ENCODE measurements at places on chromosomes 12 and 14.

DNA sequence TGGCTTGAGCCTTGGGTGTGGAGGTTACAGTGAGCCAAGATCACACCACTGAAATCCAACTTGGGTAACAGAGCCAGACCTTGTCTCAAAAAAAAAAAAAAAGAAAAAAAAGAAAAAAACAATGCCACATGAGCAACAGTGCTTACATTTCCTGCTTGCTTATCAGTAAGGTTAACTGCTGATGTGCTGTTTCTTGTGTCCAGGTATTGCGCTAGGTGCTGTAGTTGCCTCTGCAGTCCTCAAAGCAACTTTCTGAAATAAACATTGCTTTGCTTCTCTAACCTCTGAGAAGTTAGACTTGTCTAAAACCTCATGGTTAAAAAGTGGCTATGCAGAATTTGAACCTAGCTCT, 24.7 kb downstream of the RNF34 start:
- peaks cover 82% of the 10 kb centered on the region for H3K36me3 ChIP-seq
- no peaks in the 10 kb centered on the region for H3K27me3 ChIP-seq
- no peaks in the 10 kb centered on the region for H3K4me1 ChIP-seq
- no peak for DNase-seq
- H3K27ac ChIP-seq = no peak overlapping the region

DNA sequence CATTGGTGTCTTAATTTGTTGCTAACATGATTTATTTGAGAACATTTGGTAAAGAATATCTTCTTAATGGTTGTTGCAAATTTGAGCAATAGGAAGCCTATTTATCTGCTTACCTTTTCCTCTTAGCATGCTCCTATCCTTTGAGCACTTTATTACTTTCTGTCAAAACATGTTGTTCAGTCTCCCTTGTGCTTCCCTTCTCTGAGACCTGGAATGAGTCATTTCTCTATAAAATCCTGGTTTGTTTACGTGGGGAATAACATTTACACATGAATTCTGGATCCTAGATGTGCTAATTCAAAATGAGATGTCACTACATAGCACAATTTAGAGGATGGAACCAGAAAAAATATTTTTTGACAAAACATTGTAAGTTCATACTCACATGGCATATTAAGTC, 844.0 kb upstream of the LRFN5 start:
- H3K27ac ChIP-seq = no peak overlapping the region
- H3K27me3 ChIP-seq = no peaks in the 10 kb centered on the region
- H3K4me3 ChIP-seq = no peak overlapping the region
- DNase-seq = no peak
- no peaks in the 10 kb centered on the region for H3K4me1 ChIP-seq

GRCh38 chr12:15590180-15590826, 198.9 kb downstream of the EPS8 start:
- no peaks in the 10 kb centered on the region for H3K36me3 ChIP-seq
- H3K27me3 ChIP-seq = no peaks in the 10 kb centered on the region

DNA sequence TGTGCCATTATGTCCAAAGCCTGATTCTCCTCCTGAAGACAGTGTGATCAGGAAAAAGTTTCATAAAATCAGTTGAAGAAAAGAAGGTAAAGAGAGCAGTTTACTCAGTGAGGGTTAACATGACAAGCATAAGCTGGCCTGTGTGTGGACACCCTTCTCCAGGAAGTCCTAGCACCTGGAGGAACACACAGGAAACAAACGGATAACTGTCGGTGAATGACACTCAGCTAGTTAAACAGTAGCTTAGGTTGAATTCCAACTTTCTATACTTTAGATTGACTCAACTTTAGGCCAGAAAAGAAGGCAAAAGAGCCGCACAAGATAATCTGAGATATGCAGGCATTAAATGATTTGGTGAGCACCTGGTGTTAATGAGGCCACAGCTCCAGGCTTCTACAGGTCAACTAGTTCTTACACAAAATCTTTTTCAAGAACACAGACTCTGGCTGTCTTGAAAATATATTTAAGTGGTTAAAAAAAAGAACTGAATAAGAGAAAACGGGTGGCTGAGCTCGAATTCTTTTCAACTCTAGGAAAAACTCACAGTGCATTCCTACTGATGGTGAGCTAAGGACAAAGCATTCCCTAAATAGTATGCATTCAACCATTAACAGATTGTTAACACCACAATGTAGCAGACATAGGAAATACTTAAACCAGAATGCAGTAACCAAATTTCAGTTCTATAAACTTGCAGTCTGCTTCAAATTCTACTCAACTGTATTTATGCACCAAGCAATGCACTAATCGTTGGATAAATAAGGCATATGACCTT, 56.9 kb upstream of the TSPAN8 start:
- H3K4me1 ChIP-seq = no peaks in the 10 kb centered on the region
- H3K36me3 ChIP-seq = no peaks in the 10 kb centered on the region
- H3K27me3 ChIP-seq = no peaks in the 10 kb centered on the region
- H3K4me3 ChIP-seq = no peak overlapping the region
- H3K27ac ChIP-seq = no peak overlapping the region
- DNase-seq = no peak

DNA sequence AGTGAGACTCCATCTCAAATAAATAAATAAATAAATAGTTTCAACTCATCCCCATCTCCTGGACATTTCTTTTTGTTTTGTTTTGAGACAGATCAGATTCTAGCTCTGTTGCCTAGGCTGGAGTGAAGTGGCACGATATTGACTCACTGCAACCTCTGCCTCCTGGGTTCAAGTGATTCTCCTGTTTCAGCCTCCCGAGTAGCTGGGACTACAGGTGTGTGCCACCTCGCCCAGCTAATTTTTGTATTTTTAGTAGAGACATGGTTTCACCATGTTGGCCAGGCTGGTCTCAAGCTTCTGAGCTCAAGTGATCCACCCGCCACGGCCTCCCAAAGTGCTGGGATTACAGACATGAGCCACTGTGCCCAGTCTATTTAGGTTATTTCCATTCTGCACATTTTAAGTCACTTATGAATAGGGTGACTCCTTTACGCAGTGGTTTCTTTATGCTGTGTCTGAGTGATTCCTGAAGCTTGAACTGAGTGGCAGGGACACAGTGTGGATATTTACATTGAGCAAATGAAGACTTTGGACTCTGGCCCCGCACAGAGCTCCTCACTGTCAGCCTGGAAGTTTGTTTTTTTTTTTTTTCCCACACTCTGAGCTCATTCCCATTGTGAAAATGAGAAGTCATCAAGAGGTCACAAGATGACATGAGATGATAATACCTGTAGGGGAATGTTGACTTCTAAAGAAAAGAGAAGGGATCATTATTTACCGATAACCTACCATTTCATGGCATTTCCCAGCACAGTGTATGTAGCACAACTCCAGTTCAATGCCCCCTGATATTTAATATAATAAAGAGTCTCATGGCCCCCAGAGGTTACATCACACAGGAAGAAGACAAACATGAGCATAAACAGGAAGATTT, 72.6 kb downstream of the TBX3 start:
- H3K4me3 ChIP-seq = no peak overlapping the region
- DNase-seq = no peak
- H3K27ac ChIP-seq = no peak overlapping the region
- H3K4me1 ChIP-seq = no peaks in the 10 kb centered on the region
- H3K27me3 ChIP-seq = no peaks in the 10 kb centered on the region

- no peaks in the 10 kb centered on the region for H3K36me3 ChIP-seq
- no peaks in the 10 kb centered on the region for H3K27me3 ChIP-seq
- H3K27ac ChIP-seq = no peak overlapping the region
- H3K4me3 ChIP-seq = no peak overlapping the region
- H3K4me1 ChIP-seq = peaks cover 20% of the 10 kb centered on the region
Observed at GRCh38 chr12:92259291-92259690, 113.6 kb upstream of the BTG1 start.

- no peak for DNase-seq
- no peak overlapping the region for H3K4me3 ChIP-seq
- no peak overlapping the region for H3K27ac ChIP-seq
- no peaks in the 10 kb centered on the region for H3K27me3 ChIP-seq
- H3K4me1 ChIP-seq = no peaks in the 10 kb centered on the region
- H3K36me3 ChIP-seq = no peaks in the 10 kb centered on the region
Observed at GRCh38 chr12:81010641-81011040, 67.2 kb upstream of the ACSS3 start.

DNA sequence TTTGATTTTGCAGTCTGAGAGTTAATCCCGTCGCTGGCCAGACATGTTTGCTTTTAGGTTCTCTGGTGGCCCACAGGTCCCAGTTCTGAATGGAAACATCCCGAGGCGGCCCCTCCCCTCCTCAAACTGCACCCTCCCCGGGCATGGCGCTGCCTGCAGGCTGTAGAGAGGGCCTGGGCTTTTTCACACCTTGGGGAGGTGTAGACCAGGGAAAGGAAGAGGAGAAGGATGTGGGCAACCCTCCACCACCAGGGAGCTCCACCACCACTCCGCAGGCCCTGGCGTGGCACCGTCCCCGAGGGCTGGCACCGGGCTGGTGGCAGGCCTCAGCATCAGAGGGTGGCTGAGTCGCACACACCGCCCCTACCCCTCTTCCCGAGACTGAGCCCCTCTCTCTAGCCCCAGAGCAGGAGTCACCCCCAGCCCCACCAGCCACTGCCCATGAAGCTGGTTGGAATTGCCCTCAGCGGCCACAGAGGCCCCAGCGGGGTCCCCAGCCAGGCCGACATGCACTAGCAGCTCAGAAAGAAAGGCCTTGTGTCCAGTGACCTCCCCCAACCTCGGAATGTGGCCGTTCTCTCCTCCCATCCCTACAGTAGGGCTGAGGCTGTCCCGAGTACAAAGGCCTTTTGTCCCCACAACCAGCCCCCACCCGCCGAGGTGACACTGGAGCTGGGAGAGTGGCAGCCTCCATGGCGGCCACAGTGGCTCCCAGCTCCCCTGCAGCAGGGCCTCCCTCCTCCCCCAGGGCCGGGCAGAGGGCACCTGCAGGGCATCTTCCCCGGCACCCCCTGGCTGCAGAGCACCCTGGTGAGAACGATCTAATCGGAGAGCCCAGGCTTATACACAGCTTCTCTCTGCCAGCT, 23.5 kb upstream of the INF2 start:
- no peaks in the 10 kb centered on the region for H3K36me3 ChIP-seq
- DNase-seq = peak; percentile 28
- no peak overlapping the region for H3K27ac ChIP-seq
- peaks cover 26% of the 10 kb centered on the region for H3K4me1 ChIP-seq
- H3K4me3 ChIP-seq = peak overlapping the region; percentile 43

GRCh38 chr14:69495341-69495921, 10.9 kb downstream of the PLEKHD1 start:
- no peaks in the 10 kb centered on the region for H3K36me3 ChIP-seq
- no peak overlapping the region for H3K27ac ChIP-seq
- no peak overlapping the region for H3K4me3 ChIP-seq
- H3K4me1 ChIP-seq = no peaks in the 10 kb centered on the region
- H3K27me3 ChIP-seq = no peaks in the 10 kb centered on the region
- DNase-seq = no peak

DNA sequence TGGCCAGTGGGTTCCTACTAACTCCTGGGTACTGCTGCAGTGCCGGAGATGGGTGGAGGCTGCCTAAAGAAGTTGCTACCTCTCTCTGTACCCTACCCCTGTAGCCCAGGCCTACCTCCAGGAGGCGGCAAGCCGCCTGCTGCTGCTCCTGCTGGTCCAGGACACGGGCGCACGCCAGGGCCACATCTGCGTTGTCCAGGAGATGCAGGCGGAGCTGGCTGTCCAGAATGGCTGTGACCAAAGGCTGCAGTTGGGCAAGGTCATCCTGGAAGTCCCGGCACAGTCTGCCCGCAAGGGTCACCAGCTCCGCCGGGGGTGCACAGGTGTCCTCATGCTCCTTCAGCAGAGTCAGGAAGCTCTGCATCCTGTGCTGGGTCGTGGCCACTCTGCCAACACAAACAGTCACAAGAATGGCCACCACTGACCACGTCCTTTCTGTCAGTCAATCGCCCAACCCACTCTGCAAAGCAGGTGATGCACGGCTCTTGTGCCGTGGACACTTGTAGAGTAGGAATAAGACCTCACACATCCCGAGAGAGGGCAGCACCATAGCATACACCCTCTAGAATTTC, 1.6 kb downstream of the ANHX start:
- DNase-seq = no peak
- no peaks in the 10 kb centered on the region for H3K36me3 ChIP-seq
- H3K27ac ChIP-seq = no peak overlapping the region
- no peak overlapping the region for H3K4me3 ChIP-seq

DNA sequence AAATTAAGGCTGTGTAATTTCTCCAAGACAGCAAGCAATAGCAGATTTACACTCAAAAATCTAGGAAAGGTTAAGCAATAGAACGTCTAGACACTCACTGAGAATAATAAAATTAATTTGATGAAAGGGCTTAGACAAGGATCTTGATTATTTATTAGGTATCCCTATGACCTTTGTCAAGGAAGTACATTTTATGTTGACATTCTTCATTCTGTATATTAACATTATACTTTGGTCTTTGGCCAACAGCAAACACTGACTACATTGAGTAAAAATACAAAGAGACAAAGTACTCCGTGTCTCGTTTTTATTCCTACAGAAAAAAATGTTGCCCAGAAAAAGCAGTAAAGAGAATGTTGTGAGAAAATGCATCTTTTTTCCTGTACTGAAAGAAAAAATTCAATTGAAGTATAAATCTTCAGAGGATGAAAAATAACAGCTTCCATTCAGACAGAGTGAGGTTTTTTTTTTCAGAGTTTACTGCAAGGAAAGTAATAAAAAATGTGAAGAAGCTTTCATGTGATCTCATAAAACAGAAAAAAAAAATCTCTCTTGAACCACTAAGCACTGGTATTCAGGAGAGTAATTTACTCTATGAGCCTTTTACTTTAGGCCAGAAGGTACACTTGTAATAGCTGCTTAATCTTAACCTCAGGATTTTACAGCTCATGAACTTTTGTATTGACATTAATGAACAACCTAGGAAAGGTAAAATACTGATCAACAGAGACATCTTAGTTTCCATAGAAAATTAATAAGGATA, 605.0 kb downstream of the FSCB start:
- no peaks in the 10 kb centered on the region for H3K36me3 ChIP-seq
- H3K27me3 ChIP-seq = no peaks in the 10 kb centered on the region
- H3K4me1 ChIP-seq = no peaks in the 10 kb centered on the region
- H3K27ac ChIP-seq = no peak overlapping the region
- no peak for DNase-seq

GRCh38 chr14:73743431-73743931, 29.3 kb upstream of the PNMA1 start:
- H3K36me3 ChIP-seq = peaks cover 9% of the 10 kb centered on the region
- H3K27ac ChIP-seq = peak overlapping the region; percentile 38
- DNase-seq = peak; percentile 66

All from CD8-positive, alpha-beta memory T cell (primary cell).